ENCODE measurements at places on chromosomes 1 and 21. TPM values are rescaled to one million over a fixed set of nuclear protein-coding genes. Genes with fewer than 3 reads are reported as not detected.

Gene AQP10
- not detected for total RNA-seq

Gene GPN2
- total RNA-seq, result 11.1 TPM

Gene SMIM1
- total RNA-seq, result 2.0 TPM

Gene PATJ
- total RNA-seq, result 6.8 TPM

Gene ANXA9
- 0.28 TPM for total RNA-seq

Gene TNNT2
- total RNA-seq, result under 0.01 TPM

Gene AUNIP
- total RNA-seq, result 0.28 TPM

Gene FCGR3B
- total RNA-seq, result not detected

All from smooth muscle cell of bladder (primary cell).